A549 treated with DMSO at 1 μM for 4 hours (cell line): ENCODE measurements at places on chromosomes 1 and 21. TPM values are rescaled to one million over a fixed set of nuclear protein-coding genes. Genes with fewer than 3 reads are reported as not detected.

The BRINP3 gene
- total RNA-seq, result not detected in 5 replicates

The PDC gene
- total RNA-seq, result not detected in 5 replicates

The STYXL2 gene
- total RNA-seq, result not detected in 5 replicates

The S100A1 gene
- total RNA-seq, result 0.15 to 0.83 TPM (median 0.47 TPM) in 5 replicates

The CELA2A gene
- total RNA-seq, result not detected in 5 replicates

The SPRR2E gene
- total RNA-seq, result not detected in 5 replicates
